ENCODE measurements at places on chromosomes 13 and 19. TPM values are rescaled to one million over a fixed set of nuclear protein-coding genes. Genes with fewer than 3 reads are reported as not detected.
A peak's percentile ranks its signal among the peaks of the same experiment; 100 is the strongest.

DAND5 gene
- total RNA-seq = not detected

DNA sequence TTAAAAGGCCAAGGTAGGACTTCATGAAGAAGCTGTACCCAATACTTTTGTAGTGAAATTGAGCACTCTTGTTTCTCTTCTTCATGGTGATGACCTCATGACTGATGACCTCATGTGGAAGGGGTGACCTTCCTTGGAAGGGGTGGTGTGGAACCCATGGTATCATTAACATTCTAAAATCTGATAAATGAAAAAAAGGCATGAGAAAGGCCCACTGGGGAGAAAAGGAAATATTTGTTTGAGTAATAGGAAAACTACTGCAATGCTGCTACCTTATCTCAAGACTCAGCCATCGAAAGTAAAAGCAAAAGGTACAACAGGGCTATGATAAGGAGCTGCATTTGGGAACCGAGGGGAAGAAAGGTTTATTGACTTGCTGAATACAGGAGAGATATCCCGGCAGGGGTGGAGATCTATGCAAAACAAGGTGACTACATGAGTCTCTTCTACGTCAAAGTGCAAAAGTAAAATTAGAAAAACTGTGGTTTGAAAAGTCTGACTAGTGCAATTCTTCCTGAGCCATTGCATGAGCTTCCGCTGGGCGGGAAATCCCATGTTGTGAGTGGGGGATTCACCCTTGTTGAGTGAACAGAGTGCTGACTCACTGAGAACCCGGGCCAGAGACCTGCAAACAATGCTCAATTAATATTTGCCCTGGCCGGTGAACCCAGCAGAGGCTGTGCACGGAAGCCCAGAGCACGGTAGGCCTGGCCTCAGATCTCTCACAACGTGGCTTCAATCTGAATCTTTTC is 138.9 kb upstream of the RFC3 start:
- H3K4me3 ChIP-seq = peak overlapping the region; percentile 19
- peak; percentile 34 for DNase-seq
- H3K27ac ChIP-seq = peak overlapping the region; percentile 39
- peaks cover 17% of the 10 kb centered on the region for H3K4me1 ChIP-seq
- no peaks in the 10 kb centered on the region for H3K36me3 ChIP-seq
- H3K27me3 ChIP-seq = no peaks in the 10 kb centered on the region

DNA sequence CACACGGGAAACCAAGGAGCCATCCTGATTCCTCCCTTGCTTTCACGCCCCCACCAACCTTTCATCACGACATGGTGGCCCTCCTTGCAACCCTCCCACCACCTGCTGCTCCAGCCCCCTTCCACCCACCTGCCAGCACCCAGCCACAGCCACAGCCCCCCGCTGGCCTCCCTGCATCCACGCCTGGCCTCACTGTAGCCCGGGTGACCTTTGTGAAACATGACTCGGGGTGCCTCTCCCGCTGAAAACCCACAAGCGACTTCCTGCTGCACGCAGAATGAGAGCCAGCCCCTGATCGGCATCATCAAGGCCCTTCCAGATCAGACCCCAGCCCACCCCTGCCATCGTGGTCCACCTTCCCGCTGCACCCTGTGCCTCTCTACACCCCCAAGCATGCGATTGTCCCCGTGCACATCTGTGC is 14.9 kb downstream of the POP4 start:
- DNase-seq = no peak
- H3K4me1 ChIP-seq = peaks cover 52% of the 10 kb centered on the region

DNA sequence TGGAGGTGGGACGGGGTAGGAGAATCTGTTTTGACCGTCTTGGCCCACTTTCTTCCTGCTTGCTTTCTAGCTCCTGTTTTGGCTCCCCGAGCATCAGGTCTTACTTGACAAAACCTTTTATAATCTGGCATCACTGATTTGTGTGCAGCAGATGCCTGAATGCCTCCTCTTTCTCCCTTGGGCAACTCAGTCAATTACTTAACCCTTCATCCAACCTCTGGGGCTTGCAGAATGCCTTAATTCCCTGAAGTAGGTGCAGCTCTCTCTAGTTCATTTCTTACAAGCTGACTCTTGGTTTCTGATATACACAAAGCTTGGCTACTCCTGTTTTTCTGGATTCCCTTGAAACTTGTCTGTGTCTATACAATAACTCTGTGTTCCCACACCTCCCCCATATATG is 5.7 kb upstream of the NUP58 start:
- H3K4me1 ChIP-seq = peaks cover 14% of the 10 kb centered on the region
- H3K4me3 ChIP-seq = no peak overlapping the region
- DNase-seq = no peak
- H3K36me3 ChIP-seq = no peaks in the 10 kb centered on the region

ATP8A2 gene
- total RNA-seq = 0.93 TPM

- H3K27ac ChIP-seq = no peak overlapping the region
- H3K27me3 ChIP-seq = peaks cover 10% of the 10 kb centered on the region
- DNase-seq = no peak
- no peaks in the 10 kb centered on the region for H3K4me1 ChIP-seq
- no peaks in the 10 kb centered on the region for H3K36me3 ChIP-seq
Measured at GRCh38 chr19:1520203-1520780, 3.6 kb upstream of the PLK5 start.
